ENCODE measurements at places on chromosomes 13 and 19.

- H3K4me1 ChIP-seq, result no peaks in the 10 kb centered on the region
- no peak overlapping the region for H3K4me3 ChIP-seq
- H3K36me3 ChIP-seq, result peaks cover 55% of the 10 kb centered on the region
- peak overlapping the region; percentile 29 for H3K27ac ChIP-seq
Observed at GRCh38 chr13:45162194-45162593, 38.7 kb downstream of the KCTD4 start.

DNA sequence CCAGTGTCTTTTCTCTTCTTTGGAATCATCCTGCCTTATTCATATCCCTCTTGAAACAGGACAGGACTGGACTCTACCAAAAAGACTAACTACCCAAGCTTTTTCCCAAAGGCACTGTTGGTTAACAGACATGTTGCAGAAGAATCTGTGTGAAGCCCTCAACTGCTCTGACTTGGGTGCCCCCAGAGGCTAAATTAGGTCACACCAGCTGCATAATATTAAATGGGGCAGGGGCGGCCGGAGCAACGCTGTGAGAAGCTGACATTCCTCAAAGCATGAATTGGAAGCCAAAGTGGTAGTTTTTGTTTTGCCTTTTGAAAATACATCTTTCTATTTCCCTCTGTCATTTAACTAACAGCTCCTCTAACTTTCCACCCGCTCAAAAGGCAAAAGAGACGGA lies 185.9 kb downstream of the LHFPL6 start:
- H3K27me3 ChIP-seq, result peaks cover 3% of the 10 kb centered on the region
- H3K4me1 ChIP-seq, result peaks cover 42% of the 10 kb centered on the region
- H3K36me3 ChIP-seq, result no peaks in the 10 kb centered on the region

- peaks cover 29% of the 10 kb centered on the region for H3K4me1 ChIP-seq
- H3K27ac ChIP-seq, result no peak within 1 kb of the TSS
- no peaks in the 10 kb centered on the region for H3K36me3 ChIP-seq
- H3K27me3 ChIP-seq, result peaks cover 16% of the 10 kb centered on the region
- DNase-seq, result peak; percentile 93
- H3K4me3 ChIP-seq, result peak within 1 kb of the TSS; percentile 87
Observed at GRCh38 chr13:45417790-45418534, at the start of gene SLC25A30. Gene SLC25A30 (minus strand): TSS chr13:45418373. CDS start chr13:45411425, 6,948 bp downstream.

DNA sequence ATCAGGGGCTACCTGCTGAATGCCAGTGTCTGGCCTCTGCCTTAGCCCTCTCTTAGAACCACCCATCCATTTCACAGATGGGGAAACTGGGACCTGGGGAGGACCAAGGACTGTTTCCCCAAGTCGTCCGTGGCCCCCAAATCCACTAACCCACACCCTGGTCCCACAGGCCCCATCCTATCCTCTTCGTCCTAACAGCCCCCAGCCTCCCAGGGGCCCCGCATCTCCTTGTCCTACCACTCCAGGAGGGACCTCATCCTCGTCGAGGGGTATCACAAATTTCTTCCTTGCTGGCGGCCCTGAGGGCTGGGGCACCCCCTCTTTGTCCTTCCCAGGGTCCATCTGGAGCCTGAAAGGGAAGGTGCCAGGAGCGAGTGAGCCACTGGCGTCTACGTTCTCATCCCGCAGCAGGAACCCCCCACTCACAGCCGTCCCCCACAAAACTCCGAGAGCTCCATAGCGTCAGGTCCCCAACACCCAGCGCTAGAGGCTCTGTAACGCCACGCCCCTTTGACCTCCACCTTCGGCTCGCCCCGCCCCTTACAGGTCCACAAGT lies 606 bp downstream of the ERCC1 start:
- peaks cover 16% of the 10 kb centered on the region for H3K36me3 ChIP-seq
- peaks cover 43% of the 10 kb centered on the region for H3K4me1 ChIP-seq
- H3K27ac ChIP-seq, result peak overlapping the region; percentile 98
- H3K27me3 ChIP-seq, result peaks cover 8% of the 10 kb centered on the region

DNA sequence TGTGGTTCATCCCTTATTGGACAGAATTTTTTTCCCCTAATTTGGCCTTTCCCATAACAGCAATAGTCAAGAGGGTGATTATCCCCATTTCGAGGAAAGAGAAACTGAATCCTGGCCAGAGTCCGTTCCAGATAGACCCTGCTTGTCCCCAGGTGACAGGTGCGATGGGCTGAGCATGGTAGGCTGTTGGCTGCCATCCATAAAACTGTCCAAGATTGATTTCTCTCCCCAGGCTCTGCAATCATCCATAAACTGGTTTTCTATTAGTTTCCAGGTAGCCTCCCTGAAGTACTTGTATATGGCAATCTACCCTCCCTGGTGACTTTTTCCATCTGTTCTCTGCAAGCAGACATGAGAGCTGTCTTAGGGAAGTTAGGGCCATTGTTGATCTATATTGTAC lies 25.4 kb downstream of the SERP2 start:
- H3K4me1 ChIP-seq, result peaks cover 95% of the 10 kb centered on the region
- no peak overlapping the region for H3K27ac ChIP-seq
- no peak overlapping the region for H3K4me3 ChIP-seq
- H3K27me3 ChIP-seq, result peaks cover 4% of the 10 kb centered on the region
- DNase-seq, result no peak

DNA sequence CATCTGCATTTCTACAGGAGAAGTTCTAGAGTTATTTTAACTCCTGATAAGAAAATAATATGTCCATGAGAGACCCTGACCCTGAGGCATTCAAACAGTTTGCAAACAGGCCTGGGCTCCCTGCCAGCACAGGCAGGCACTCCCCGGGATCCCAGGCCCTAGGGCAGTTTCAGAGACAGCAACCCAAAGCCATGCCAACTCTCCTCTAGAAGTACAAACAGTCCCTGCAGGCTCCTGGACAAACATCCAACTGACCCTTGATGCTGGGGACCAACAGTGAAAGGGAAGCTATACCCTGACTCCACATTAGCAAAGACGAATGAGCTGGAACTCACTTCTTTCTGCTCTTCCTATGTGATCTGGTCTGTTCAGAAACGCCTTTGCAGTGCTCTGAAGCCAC lies 44.8 kb downstream of the CCDC70 start:
- H3K4me3 ChIP-seq, result no peak overlapping the region
- no peak overlapping the region for H3K27ac ChIP-seq
- DNase-seq, result no peak

- H3K27me3 ChIP-seq, result peaks cover 6% of the 10 kb centered on the region
- peak overlapping the region; percentile 59 for H3K27ac ChIP-seq
- H3K36me3 ChIP-seq, result no peaks in the 10 kb centered on the region
- peak overlapping the region; percentile 77 for H3K4me3 ChIP-seq
Observed at GRCh38 chr13:112688560-112689302, 1.1 kb upstream of the ATP11A start.

DNA sequence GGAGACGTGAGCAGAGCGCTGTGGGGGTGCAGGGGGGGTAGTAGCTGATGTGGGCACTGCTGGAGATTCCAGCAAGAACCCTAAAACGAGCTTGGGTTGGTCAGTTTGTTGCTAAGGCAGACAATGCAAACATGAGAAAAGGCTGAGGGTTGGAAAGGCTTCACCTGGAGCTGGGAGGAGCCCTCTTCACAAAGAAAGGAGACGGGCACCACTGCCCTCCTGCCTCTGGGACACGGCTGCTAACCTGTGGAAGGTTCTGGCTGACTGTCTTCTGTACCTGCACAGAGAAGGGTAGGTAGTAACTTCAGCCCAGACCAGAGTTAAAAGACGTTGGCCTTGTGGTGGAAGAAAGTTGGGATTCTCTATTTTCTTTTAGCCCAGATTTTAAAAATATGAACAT lies 108.7 kb downstream of the SUCLA2 start:
- H3K4me1 ChIP-seq, result peaks cover 5% of the 10 kb centered on the region
- no peaks in the 10 kb centered on the region for H3K27me3 ChIP-seq
- DNase-seq, result no peak
- no peak overlapping the region for H3K27ac ChIP-seq
- no peaks in the 10 kb centered on the region for H3K36me3 ChIP-seq

DNA sequence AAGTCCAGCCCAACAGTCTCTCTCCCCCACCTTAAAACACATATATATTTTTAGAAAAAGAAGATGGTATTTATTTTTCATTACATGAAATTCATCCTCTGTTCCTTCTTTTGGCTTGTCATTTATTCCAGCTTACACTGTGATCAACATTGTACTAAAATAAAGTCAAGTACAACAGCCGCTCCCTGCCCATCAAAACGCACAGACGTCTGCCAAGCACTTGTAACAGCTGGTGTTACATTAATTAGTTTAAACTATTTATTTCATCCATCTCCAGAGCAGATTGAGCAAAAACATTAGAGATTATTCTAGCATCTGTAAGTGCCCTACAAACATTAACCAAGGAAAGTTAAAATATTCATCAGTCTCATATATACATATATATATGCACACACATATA lies 350.5 kb downstream of the DACH1 start:
- H3K27me3 ChIP-seq, result no peaks in the 10 kb centered on the region
- no peak overlapping the region for H3K4me3 ChIP-seq
- no peak for DNase-seq
- peak overlapping the region; percentile 25 for H3K27ac ChIP-seq

GRCh38 chr19:45876411-45877197 lies 9.3 kb downstream of the IRF2BP1 start:
- H3K4me1 ChIP-seq, result peaks cover 65% of the 10 kb centered on the region
- H3K27me3 ChIP-seq, result peaks cover 4% of the 10 kb centered on the region
- DNase-seq, result peak; percentile 64
- H3K36me3 ChIP-seq, result no peaks in the 10 kb centered on the region
- H3K27ac ChIP-seq, result peak overlapping the region; percentile 2

DNA sequence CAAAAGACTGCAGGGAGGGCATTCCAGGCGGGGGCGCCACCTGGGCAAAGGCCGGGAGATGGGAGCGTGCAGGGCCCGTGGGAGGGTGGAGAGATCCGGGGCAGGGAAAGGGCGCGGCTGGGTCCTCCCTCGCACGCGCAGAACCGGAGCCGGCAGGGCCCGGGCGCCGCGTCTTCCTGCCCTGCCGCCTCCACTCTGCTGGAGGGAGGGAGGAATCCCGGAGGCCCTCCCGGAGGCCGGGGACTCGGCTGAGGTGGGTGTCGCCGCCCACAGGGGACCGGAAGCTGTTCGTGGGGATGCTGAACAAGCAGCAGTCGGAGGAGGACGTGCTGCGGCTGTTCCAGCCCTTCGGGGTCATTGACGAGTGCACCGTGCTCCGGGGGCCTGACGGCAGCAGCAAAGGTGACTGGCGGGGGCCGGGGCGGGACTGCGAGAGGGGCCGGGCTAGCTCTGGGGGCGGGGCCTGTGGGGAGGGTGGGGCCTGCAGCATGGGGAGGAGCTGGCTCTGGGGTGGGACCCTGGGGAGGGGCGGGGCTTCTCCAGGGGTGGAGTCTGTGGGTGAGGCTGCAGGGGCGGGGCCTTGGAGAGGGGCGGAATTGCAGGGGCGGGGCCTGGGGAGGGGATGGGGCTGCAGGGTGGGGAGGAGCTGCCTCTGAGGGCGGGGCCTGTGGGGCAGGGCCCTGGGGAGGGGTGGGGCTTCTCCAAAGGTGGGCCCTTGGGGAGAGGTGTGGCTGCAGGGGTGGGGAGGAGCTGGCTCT lies 51.3 kb downstream of the CELF5 start:
- H3K4me1 ChIP-seq, result peaks cover 23% of the 10 kb centered on the region
- peak overlapping the region; percentile 80 for H3K4me3 ChIP-seq

- no peak overlapping the region for H3K4me3 ChIP-seq
- H3K36me3 ChIP-seq, result peaks cover 5% of the 10 kb centered on the region
- no peak for DNase-seq
- no peaks in the 10 kb centered on the region for H3K27me3 ChIP-seq
Observed at GRCh38 chr19:4359627-4360000, 16.3 kb downstream of the MPND start.

- H3K4me1 ChIP-seq, result peaks cover 8% of the 10 kb centered on the region
- H3K36me3 ChIP-seq, result no peaks in the 10 kb centered on the region
- H3K27ac ChIP-seq, result no peak overlapping the region
- peaks cover 88% of the 10 kb centered on the region for H3K27me3 ChIP-seq
Observed at GRCh38 chr19:16325161-16325527, 518 bp downstream of the KLF2 start.

DNA sequence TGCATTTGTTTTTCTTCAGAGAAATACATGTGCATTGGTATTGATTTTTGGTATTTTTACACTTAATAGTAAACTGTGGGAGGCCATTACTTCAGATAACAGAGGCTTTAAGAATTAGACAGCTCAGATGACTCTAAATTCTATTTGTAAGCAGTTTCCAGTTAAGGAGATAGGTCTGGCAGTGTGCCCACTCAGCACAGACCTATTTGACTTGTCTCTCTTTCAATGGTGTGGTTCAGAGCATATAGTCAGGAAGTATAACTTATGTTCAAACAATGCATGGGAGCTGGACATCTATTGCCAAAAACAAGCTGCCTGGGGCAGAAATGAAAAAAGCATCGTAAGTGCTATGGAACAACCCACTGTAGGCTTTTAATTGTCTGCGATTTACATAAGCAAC lies 370.7 kb downstream of the HS6ST3 start:
- DNase-seq, result no peak
- H3K4me1 ChIP-seq, result no peaks in the 10 kb centered on the region
- H3K4me3 ChIP-seq, result no peak overlapping the region
- peaks cover 6% of the 10 kb centered on the region for H3K27me3 ChIP-seq
- H3K36me3 ChIP-seq, result no peaks in the 10 kb centered on the region

Measured in nephron progenitor cell (in vitro differentiated cells).